ENCODE measurements at places on chromosomes 6 and 20.

DNA sequence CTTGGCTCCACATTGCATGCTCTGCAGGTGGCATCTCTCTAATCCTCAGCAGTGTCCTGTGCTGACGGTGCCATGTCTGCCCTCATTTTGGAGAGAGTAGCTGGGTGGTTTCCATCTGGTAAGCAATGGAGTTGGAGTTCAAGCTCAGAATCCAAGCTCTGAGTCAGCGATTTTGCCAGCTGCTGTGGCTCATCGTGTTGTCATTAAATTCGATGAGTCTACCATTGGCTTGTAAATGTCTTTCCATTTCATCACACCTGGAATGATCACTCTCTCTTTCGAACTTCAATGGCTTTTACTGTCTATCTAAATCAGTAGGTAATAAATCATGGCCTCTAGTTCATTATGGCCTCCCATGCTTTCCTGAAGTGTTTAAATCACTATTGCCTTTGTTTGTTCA is 378.5 kb upstream of the TSHZ2 start:
- no peak for DNase-seq

DNA sequence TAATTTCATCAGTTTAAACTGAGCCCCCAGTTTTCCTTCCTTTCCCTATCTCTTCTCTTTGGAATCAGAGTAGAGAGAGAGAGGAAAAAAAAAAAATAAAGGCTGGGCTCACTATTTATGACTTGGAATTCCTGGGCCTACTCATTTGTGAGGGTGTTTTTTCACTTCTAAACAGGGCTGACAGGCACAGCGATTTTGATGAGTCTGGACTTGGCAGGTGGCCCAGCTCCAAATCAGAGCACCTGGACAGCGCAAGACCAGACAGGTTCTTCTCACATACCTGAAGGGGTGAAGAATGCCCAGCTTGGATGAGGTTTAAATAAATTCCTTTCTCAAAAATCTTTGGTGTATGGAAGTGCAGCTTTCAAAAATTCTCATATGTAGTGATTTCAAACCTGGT is 122.2 kb downstream of the KIF13A start:
- DNase-seq, result no peak

DNA sequence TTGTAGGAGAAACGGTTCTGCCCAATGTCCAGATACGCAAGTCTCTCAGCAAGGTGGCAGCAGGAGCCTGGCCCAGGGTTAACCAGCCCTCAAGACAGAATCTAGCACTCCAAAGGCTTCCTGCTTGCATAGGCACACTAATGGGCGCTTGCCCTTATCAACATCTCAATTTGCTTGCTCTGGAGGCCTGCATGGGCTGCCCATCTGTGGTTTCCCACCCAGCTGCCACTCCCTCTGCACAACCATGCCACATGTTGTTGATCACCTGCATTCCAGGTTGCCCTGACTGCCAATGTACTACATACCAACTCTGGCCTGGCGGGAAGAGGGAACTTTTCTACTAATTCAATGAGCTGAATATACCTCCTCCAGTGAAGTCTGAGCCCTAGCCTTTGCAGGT is 74.6 kb downstream of the ATG5 start:
- no peak for DNase-seq

- no peak for DNase-seq
These were observed 571.9 kb upstream of the CHD6 start for GRCh38 chr20:42190084-42190483.

- DNase-seq, result peak; percentile 74
These were observed at the start of gene CGAS for GRCh38 chr6:73452107-73452461. Gene CGAS, minus strand, starts transcription at chr6:73452297. Its CDS starts 116 bp downstream, at chr6:73452181.

DNA sequence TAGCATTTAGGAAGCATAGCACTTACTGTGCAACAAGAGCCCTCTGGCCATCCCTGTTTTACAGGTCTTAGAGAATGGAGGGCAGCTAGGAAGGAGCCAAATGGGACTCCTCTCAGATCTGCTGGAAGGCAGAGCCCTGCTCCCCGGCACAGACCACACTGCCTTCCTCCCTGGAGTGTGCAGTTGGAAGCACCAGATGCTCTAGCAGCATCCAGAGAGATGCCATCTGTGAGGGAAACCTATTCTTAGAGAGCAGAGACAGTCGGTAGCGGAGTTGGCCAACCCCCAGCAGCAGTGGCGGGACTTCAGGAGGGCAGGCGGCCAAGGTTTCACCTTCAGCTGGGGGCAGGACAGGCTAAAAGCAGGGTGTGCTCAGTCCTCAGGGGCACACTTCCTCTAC is 16.7 kb upstream of the E2F1 start:
- no peak for DNase-seq

DNA sequence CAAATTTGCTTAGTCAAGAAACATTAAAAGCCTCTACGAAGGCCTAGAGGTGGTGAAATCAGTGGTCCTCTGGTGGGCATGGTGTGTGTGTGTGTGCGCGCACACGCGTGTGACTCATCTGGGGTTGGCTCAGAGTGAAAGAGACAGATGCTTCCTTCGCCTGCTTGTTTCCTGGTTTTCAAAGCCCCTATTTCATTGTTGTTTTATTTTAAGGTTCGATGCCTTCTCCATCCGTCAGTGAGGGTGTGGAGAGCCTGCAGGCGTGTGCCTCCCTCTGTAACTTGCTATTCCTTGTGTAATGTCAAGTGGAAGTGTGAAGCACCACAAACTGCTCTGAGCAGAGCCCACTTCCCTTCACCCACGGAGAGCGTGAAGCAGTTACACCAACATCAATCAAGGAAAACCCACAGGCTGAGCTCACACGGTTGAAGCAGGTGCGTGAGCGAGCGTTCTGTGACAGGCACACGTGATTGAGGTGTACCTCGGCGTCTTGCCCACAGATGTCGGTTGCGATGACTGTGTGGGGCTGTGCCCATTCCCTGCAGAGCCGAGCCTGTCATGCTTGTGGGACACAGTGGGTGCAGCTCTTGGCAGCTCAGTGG is 233.9 kb downstream of the PRL start:
- DNase-seq, result peak; percentile 58

DNA sequence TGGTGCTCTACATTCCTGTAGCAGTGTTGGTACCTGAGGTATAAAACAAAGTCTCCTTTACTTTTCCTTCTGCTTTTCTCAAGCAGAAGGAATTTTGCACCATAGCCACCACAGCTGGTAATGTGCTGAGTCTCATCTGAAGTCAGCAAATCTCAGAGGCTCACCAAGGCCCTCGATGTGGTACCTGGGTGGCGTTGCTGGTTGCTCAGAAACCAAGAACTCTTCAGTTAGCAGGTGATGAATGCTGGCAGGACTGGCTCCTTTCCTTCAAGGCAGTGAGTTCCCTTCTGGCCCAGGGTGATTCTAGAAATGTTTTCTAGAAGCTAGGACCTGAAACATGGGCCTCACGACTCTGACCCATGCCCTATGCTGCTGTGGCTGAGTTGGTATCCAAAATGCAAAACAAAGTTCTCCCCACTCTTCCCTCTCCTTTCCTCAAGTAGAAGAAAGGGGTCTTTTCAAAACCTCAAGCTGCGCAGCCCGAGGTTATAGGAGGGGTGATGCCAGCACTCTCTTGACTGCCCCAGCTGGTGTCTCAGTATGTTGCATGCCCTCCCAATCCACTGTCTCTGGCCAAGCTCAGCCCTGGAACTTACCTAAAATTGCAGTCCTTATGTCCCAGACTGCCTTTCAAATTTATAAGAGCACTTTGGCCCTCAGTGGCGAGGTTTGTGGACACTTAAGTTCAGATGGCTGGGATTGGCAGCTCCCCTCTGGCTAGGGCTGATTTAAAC is 592.3 kb downstream of the FRK start:
- no peak for DNase-seq

GRCh38 chr6:112332274-112332673 is 14.9 kb upstream of the RFPL4B start:
- DNase-seq, result no peak

- no peak for DNase-seq
These were observed 71.8 kb upstream of the TIAM2 start for GRCh38 chr6:154923199-154923869.

- DNase-seq, result no peak
These were observed 286.9 kb upstream of the BMP2 start for GRCh38 chr20:6480328-6481200.

DNA sequence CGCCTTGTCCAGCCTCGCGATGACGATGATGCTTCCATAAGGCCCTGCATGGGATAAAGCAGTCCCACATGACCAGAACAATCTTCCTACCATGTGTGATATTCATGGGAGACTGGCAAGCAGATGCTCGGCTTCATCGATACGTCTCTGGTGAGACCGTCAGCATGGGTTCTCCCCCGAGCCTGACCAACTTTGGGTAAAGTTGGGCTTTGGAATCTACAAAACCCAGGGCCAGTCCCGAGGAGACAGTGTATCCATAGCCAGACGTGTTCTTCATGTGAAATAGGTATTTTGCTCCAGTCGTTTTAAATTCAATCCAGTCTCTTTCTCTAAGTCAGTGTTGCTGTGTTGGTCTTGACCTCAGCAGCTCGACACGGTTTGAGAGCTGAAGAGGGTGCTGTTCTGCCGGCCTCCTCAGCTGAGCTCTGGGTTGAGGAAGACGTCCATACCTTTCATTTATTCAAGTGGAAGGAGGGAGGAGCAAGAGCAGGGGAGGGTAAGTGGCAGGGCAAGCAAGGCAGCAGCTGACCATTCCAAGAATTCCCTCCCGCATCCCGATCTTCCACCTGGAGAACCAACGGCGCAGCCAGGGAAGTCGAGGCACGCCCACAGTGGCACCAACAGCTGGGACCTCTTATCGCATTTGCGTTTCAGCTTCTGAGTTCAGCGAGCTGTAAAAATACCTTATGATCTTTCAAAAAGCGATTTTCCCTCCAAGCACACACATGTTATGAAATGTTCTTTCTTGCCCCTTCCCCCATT is 64.0 kb upstream of the THBS2 start:
- no peak for DNase-seq

- DNase-seq, result no peak
These were observed 47.2 kb downstream of the LAMA4 start for GRCh38 chr6:112207131-112207530.
